ENCODE measurements at places on chromosomes 5 and 9.

DNA sequence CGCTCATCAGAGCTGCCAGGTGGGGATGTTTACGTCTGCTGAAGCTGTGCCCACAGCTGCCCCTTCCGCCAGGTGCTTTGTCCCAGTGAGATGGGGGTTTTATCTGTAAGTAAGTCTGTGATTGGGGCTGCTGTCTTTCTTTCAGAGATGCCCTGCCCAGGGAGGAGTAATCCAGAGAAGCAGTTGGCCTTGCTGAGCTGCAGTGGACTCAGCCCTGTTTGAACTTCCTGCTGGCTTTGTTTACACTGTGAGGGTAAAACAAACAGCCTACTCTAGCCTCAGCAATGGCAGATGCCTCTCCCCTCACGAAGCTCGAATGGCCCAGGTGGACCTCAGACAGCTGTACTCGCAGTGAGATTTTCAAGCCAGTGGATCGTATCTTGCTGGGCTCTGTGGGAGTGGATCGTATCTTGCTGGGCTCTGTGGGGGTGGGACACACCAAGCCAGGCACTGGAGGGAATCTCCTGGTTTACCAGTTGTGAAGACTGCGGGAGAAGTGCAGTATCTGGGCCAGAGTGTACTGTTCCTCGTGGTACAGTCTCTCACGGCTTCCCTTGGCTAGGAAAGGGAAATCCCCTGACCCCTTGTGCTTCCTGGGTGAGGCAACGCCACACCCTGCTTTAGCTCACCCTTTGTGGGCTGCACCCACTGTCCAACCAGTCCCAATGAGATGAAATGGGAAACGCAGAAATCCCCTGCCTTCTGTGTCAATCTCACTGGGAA lies 530.1 kb upstream of the DMAC1 start:
- DNase-seq = no peak

DNA sequence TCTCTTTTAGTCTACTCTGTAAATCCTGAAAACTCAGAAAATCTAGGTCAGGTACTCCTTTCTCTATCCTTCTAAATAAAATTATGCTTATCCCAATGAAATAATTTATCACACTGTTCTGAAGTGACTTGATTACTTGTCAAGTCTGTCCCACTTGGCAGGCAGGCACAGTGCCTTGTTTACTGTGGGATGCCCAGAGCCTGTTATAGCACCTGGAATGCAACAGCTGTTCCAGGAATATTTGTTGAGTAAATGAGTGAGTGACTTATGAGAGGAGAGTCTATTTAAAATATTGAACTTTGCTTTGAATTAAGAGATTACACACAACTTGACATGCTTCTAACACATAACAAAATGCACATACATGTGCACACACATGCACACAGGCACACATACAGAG lies 130.0 kb downstream of the MPDZ start:
- DNase-seq = no peak

GRCh38 chr5:138953387-138954256 lies 78.5 kb upstream of the LRRTM2 start:
- DNase-seq = peak; percentile 91

GRCh38 chr9:136915632-136916329 lies 28.8 kb downstream of the FBXW5 start:
- no peak for DNase-seq

GRCh38 chr5:78538240-78538850 lies 110.2 kb downstream of the LHFPL2 start:
- no peak for DNase-seq

- no peak for DNase-seq
Observed at GRCh38 chr5:173495225-173495904, 121.1 kb downstream of the BOD1 start.

- DNase-seq = no peak
Observed at GRCh38 chr9:136513191-136513590, 30.4 kb upstream of the SEC16A start.

- DNase-seq = no peak
Observed at GRCh38 chr5:107431536-107431935, 239.2 kb downstream of the EFNA5 start.

DNA sequence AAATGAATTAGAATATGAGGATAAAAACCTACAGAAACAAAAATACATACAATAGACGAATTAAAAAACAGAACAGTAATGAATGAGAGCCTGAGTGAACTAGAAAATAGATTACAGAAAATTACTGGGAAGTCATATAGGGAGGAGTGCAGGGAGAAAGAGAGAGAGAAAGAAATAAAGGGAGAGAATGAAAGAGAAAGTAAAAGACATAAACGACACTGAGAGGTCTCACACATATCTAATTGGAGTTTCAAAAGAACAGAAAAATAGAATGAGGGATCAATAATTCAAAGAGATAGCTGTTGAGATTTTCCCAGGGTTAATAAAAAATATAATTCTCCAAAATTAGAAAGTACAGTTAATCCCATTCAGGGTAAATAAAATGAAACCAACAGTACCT lies 156.4 kb upstream of the FTMT start:
- no peak for DNase-seq

DNA sequence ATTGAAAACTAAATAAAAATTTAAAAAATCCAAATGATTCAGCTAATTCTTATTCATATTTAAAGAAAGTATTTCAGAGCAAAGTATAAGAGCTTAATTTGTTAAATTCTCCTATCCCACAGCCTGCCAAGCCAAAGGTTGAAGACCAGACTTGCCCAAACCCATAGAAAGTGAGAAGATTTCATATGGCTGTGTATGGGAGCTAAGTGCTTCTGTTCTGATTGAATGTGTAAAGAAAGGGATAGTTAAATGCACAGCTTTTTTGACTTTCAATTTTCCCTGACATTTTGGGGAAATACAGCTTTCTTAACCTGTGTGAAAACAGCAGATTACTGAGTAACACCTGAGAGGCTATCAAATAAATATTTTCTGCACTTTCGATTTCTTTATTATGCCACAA lies 125.0 kb upstream of the MTAP start:
- no peak for DNase-seq

DNA sequence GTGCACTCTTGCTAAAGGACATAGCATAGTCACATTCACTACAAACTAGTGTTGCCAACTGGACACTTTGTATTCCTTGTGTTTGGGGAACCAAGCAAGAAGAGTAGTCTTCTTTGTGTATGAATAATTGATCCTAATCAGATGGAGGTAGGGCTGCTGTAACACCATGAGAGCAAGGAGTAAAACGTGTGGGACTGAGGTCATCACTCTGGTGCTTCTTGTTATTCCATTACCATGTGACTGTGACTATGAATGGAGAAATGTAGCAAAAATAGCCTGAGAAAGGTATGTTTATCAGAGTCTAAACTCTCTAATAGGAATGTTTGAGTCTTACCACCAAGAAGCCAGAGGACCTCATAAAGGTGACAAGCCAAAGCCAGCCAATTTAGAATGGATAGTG lies 966.9 kb downstream of the TAF11L14 start:
- DNase-seq = no peak

- no peak for DNase-seq
Observed at GRCh38 chr9:93397661-93398373, 53.7 kb upstream of the FAM120A start.

- no peak for DNase-seq
Observed at GRCh38 chr5:162272417-162272816, 204.8 kb downstream of the GABRG2 start.

GRCh38 chr5:113331209-113331551 lies 103.6 kb downstream of the TSSK1B start:
- DNase-seq = no peak

- DNase-seq = no peak
Observed at GRCh38 chr5:160020964-160021363, 12.0 kb downstream of the TTC1 start.

- no peak for DNase-seq
Observed at GRCh38 chr5:59485107-59485506, 408.4 kb downstream of the PDE4D start.

- no peak for DNase-seq
Observed at GRCh38 chr5:119322948-119323537, 32.8 kb upstream of the TNFAIP8 start.

DNA sequence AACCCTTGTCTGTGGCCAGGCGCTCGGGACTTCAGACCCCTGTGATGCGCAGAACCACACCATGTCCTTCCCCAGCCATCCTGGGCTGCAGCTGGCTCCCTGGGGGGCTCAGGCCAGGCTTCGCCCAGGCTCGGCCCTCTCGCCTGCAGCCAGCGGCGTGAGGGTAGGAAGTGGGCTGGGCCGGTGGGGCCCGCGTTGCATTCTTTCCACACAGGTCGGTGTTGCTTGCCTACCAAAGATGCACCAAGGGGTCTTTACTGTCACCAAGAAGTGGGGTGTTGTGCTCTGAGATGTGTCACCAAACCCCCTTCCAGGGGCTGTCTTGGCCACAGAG lies 48.3 kb upstream of the RNF130 start:
- DNase-seq = no peak

DNA sequence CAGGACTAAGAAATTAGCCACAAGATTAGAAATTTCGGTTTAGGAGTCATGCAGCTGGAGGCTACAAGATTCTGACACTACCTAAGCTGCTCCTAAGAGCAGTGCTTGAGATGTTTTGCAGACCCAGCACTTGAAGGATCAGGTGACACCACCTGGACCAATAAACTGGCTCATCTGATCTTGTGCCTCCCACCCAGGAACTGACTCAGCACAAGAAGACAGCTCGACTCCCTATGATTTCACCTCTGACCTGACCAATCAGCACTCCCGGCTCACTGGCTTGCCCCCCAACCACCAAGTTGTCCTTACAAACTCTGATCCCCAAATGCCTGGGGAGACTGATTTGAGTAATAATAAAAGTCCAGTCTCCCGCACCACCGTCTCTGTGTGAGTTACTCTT lies 170.4 kb downstream of the TTC39B start:
- DNase-seq = no peak

DNA sequence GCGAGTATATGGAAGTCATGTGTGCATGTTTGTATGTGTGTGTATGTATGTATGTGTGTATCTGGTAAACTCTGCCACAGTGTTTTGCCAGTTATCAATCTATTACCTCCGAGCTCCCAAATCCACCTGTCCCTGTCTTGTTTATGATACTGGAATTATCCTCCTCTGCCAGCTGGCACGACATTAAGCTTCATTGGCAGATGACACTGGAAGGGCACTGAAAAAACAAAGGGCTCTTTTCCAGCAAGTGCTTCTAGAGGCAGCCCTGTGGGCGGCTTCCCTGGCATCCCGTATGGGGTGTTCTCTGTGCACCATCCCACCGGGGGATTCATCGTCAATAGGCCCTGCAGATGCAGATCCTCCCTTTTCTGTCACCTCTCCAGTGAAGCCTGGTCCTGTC lies 221.5 kb downstream of the MSX2 start:
- no peak for DNase-seq

DNA sequence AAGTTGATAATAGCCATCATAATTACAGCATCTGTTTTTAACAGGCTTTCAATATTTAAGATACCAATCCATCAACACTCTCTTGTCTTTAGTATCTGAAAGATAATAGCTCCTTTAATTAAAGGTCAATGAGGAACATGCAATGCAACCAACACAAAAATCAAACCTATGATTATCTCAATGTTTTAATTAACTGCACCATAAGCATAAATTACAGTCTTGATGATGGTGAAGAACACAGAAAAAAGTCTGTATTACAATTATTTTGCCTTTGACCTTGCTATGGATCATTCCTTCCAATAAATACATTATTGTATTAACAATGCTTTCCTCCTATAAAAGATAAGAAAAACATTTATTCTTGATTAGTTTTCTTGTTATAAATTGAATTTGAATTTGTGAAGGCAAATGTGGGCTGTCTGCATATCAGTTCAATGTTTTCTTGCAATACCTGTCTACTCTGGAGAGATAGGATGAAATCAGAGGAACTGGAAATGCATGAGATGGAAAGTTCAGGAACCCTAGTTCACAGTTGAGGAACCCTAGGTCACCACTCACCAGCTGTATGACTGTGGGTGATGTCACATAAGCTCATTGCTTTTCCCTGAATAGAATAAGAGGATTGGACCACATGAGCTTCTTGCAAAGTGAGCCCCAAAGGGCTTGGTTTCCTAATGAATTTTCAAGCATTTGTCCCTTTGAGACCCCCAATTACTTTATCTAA lies 58.5 kb upstream of the ANXA1 start:
- no peak for DNase-seq

DNA sequence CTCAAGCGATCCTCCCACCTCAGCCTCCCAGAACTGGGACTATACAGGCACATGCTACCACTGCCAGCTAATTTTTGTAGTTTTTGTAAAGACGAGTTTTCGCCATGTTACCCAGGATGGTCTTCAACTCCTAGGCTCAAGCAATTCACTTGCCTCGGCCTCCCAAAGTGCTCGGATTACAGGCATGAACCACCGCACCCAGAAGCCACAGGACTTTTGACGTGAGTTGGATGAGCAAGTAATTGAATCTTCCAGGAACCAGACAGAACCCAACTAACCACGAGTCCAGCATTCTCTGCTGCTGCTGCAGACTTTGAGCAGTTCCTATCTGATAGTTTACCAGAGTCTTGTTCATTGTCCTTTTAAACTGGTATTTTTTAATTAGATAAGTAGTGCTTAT lies 9.6 kb upstream of the ATP6V0E1 start:
- DNase-seq = no peak

DNA sequence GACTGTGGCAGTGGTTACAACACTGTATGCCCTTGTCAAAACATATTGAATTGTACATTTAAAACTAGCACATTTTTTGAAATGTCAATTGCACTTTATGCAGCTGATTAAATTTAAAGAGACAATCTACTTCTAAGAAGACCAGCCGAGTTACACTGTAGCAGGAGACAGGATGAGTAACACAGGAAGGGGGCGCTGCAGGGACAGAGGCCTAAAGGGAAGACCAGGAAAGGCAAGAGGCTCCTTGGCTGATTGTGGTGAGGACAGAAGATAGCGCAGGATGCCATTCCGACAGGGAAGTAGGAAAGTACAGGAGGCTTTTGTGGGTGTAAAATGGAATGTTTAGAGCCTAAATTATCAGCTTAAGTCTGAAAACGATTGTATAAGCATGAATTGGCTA lies 28.2 kb upstream of the PPP2R2B start:
- peak; percentile 60 for DNase-seq

DNA sequence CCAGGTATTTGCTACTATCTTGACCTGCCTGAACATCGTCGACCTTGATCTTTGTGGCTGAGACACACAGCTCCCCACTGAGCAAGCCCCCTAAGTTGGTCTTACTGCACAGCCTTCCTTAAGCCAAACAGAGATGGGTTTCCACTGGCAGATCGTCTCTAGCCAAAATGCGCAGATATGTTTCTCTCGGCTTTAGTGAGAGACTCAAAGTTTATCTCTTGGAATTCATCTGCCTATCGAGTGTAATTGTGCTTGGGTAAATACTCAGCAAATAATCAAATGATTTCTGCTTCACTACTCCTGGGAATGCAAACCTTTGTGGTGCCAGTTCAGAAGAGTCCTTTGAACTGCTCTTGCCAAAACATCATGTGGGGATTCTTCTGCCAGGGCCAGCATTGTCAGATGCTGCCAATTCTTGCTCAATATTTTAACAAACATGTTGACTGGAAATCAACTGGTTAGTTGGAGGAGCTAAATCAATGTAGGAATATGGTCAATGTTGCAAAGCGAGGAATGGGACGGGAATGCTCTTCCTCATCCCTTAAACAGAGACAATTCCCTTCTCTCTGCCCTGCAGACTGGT lies 141.2 kb upstream of the SLC28A3 start:
- no peak for DNase-seq

- DNase-seq = no peak
Observed at GRCh38 chr9:99118782-99119466, 14.0 kb downstream of the TGFBR1 start.
